Suprapubic skin (tissue), 4 donors: ENCODE measurements at places on chromosomes 3 and 15. TPM values are rescaled to one million over a fixed set of nuclear protein-coding genes. Genes with fewer than 3 reads are reported as not detected.

- no peak for DNase-seq
- H3K36me3 ChIP-seq = no peaks in the 10 kb centered on the region
- H3K27ac ChIP-seq = no peak overlapping the region
- H3K4me3 ChIP-seq = no peak overlapping the region
Observed at GRCh38 chr3:111324645-111325044, 217.4 kb upstream of the CD96 start.

- DNase-seq = no peak
- H3K27me3 ChIP-seq = no peaks in the 10 kb centered on the region
- H3K27ac ChIP-seq = no peak overlapping the region
- no peak overlapping the region for H3K4me3 ChIP-seq
- H3K36me3 ChIP-seq = no peaks in the 10 kb centered on the region
Observed at GRCh38 chr3:26193558-26193957, 403.7 kb downstream of the OXSM start.

FRMD5 gene
- 0.72 TPM for total RNA-seq

GRCh38 chr3:13670292-13670691, 121.4 kb downstream of the FBLN2 start:
- DNase-seq = no peak
- H3K36me3 ChIP-seq = no peaks in the 10 kb centered on the region
- H3K27ac ChIP-seq = no peak overlapping the region
- no peaks in the 10 kb centered on the region for H3K4me1 ChIP-seq
- no peak overlapping the region for H3K4me3 ChIP-seq

DNA sequence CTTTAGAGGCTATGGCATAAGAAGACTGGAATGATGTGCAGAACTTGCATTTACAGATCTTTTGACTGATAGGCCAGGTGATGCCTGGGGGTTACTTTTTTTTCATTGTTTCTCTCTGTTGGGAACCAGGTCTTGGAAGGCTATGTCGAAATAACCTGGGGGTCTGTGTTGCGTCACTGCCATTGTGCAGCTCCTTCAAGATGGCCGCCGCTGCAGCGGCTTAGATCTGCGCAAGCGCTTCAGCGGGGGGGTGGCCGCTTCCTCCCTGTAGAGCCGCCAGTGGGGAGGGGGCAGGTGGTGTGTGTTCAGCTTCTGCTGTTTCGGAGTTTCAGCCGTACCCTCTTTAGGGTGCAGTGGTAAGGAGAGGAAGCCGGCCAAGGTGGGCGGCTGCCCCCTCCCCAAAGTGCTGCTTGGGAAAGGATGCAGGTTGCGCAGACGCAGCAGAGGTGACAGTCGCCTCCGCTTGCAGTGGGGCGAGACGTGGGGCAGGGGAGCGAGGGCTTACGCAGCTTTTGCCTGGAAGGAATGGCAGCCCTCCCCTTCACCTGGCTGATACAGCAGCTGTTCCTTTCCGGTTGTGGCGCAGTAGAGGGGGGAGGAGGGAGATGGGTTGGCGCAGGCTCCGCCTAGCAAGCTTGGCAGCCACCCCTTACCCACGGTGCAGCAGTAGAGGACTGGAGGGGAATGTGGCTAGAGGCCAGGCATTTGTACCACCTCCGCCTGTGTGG, 1.5 kb downstream of the SNRPN start:
- no peaks in the 10 kb centered on the region for H3K4me1 ChIP-seq
- no peaks in the 10 kb centered on the region for H3K36me3 ChIP-seq
- peak overlapping the region; percentile 61 for H3K4me3 ChIP-seq
- no peaks in the 10 kb centered on the region for H3K27me3 ChIP-seq

C3orf22 gene
- not detected for total RNA-seq

GRCh38 chr3:40597441-40597840, 72.7 kb downstream of the ZNF621 start:
- no peaks in the 10 kb centered on the region for H3K4me1 ChIP-seq
- DNase-seq = no peak
- H3K36me3 ChIP-seq = no peaks in the 10 kb centered on the region
- no peak overlapping the region for H3K27ac ChIP-seq

GRCh38 chr3:69696367-69696766, 42.9 kb upstream of the MITF start:
- H3K36me3 ChIP-seq = no peaks in the 10 kb centered on the region
- no peak overlapping the region for H3K4me3 ChIP-seq
- H3K4me1 ChIP-seq = peaks cover 6% of the 10 kb centered on the region

DNA sequence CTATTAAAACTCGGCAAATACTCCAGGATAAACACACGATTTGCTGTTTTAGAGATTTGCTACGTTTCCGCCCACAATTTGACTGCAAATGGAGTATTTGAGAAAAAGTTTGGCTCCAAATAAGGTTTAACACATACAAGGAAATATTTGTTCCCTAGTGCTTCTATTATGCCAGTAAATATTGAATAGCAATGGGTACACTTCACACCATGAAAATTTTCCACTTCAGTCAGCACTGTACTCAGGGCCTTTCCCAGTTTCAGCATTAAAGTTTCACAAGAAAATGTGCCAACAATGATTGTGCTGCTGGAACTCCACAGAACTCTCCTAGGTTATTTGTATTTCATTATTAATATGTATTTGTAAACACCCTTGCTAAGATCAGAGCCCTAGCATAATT, 498.0 kb downstream of the TBL1XR1 start:
- H3K27ac ChIP-seq = no peak overlapping the region
- no peak for DNase-seq
- H3K36me3 ChIP-seq = no peaks in the 10 kb centered on the region
- H3K4me1 ChIP-seq = no peaks in the 10 kb centered on the region

- H3K4me1 ChIP-seq = no peaks in the 10 kb centered on the region
- H3K36me3 ChIP-seq = no peaks in the 10 kb centered on the region
- H3K27me3 ChIP-seq = no peaks in the 10 kb centered on the region
- no peak for DNase-seq
Observed at GRCh38 chr3:5769825-5770224, 582.3 kb downstream of the EDEM1 start.

GRCh38 chr3:139235192-139235591, 108.6 kb upstream of the MRPS22 start:
- no peaks in the 10 kb centered on the region for H3K4me1 ChIP-seq
- DNase-seq = no peak
- H3K27me3 ChIP-seq = no peaks in the 10 kb centered on the region

GRCh38 chr3:50537421-50538129, 30.0 kb downstream of the C3orf18 start:
- no peak for DNase-seq
- H3K27ac ChIP-seq = no peak overlapping the region
- H3K36me3 ChIP-seq = no peaks in the 10 kb centered on the region
- H3K4me3 ChIP-seq = no peak overlapping the region
- no peaks in the 10 kb centered on the region for H3K27me3 ChIP-seq

DNA sequence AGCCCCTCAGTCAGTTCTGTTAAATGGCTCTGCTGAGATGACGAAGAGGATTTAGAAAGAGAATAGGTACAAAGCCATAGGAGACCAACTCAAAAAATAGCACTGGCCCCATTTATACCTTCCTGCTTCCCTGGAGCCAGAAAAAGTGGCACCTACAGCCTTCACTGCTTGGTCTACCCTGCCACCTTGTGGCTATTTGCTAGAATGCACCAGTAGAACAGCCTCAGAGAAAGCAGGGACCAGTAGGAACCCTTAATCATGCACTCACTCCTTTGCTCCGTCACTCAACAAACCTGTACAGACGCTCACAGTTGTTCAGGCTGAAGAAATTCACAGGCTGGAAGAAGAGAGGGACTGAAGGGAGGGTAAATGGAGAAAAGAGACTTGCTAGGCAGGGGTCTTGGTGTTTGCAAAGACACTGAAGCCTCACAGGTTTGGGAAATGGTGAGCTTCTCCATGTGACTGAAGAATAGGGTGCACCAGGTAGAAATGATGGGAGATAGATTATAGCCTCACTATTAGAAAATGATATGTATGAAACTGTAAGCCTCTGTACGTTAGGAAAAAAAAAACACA, 12.1 kb upstream of the RTP2 start:
- no peaks in the 10 kb centered on the region for H3K4me1 ChIP-seq
- DNase-seq = no peak
- H3K36me3 ChIP-seq = no peaks in the 10 kb centered on the region
- H3K27me3 ChIP-seq = no peaks in the 10 kb centered on the region
- no peak overlapping the region for H3K4me3 ChIP-seq

DNA sequence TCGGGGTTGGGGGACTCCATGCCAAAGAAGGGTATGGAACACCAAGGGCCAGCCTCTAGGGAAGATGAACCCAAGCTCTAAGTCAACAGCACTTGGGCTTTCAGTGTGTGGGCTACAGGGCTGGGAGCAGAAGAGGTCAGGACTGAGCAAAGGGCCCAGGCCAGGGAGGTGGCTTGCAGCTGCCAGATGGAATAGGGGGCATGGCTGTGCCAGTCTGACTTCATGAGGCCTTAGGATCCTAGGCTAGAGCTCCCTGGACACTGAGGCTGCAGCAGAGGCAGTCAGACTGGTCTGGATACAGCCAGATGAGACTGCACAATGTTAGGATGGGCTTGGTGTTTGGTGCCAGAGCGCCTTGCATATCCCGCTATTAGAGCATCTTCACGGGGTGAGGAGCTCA, 3.8 kb downstream of the RASGRF1 start:
- H3K36me3 ChIP-seq = no peaks in the 10 kb centered on the region
- peaks cover 78% of the 10 kb centered on the region for H3K27me3 ChIP-seq
- H3K27ac ChIP-seq = no peak overlapping the region
- H3K4me1 ChIP-seq = peaks cover 25% of the 10 kb centered on the region
- DNase-seq = no peak
- no peak overlapping the region for H3K4me3 ChIP-seq

GRCh38 chr3:177983320-177983719, 552.9 kb upstream of the KCNMB2 start:
- H3K4me1 ChIP-seq = no peaks in the 10 kb centered on the region
- no peak for DNase-seq
- no peaks in the 10 kb centered on the region for H3K27me3 ChIP-seq
- no peak overlapping the region for H3K4me3 ChIP-seq
- H3K36me3 ChIP-seq = no peaks in the 10 kb centered on the region

- H3K4me1 ChIP-seq = peaks cover 22% of the 10 kb centered on the region
- no peak for DNase-seq
- peak overlapping the region; percentile 55 for H3K27ac ChIP-seq
- no peaks in the 10 kb centered on the region for H3K36me3 ChIP-seq
- H3K4me3 ChIP-seq = no peak overlapping the region
Observed at GRCh38 chr15:58260205-58260724, 122.1 kb downstream of the AQP9 start.

GRK7 gene
- total RNA-seq = not detected

- H3K36me3 ChIP-seq = no peaks in the 10 kb centered on the region
- no peaks in the 10 kb centered on the region for H3K27me3 ChIP-seq
- H3K4me1 ChIP-seq = no peaks in the 10 kb centered on the region
- H3K27ac ChIP-seq = no peak overlapping the region
- no peak for DNase-seq
Observed at GRCh38 chr3:122619040-122619439, 41.6 kb downstream of the PARP15 start.

CEMIP gene
- 5.4 TPM for total RNA-seq

- H3K27me3 ChIP-seq = peaks cover 4% of the 10 kb centered on the region
- DNase-seq = no peak
- no peak overlapping the region for H3K4me3 ChIP-seq
- H3K36me3 ChIP-seq = no peaks in the 10 kb centered on the region
- H3K27ac ChIP-seq = no peak overlapping the region
Observed at GRCh38 chr3:173402656-173403055, 5.1 kb downstream of the NLGN1 start.

OR4F15 gene
- 0.25 TPM for total RNA-seq
